ENCODE measurements at places on chromosomes 5 and 9.

DNA sequence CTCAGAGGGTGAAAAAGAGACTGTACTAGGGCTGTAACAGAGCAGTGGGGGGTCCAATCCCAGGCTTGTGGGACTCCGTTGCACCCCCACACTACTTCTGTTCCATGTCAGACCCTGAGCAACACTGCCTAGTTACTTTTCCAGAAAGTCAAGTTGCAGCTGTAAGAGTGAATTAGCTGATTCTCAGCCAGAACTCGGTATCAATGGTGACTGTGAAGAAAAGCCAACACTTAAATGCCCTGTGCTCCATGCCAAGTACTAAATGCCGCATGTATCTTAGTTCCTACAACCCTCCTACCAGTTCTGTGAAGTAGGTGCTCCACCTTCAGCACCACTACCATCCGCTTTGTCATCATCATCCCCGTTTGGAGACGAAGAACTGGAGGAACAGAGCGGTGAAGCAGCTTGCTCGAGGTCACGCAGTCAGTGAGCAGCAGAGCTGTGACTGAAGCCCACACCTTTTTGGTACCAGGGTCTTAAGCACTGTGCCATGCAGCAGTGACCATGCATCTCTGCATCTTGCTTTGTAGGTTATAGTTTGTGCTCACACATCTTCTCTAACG is 64.3 kb downstream of the NSG2 start:
- ATAC-seq: no peak

DNA sequence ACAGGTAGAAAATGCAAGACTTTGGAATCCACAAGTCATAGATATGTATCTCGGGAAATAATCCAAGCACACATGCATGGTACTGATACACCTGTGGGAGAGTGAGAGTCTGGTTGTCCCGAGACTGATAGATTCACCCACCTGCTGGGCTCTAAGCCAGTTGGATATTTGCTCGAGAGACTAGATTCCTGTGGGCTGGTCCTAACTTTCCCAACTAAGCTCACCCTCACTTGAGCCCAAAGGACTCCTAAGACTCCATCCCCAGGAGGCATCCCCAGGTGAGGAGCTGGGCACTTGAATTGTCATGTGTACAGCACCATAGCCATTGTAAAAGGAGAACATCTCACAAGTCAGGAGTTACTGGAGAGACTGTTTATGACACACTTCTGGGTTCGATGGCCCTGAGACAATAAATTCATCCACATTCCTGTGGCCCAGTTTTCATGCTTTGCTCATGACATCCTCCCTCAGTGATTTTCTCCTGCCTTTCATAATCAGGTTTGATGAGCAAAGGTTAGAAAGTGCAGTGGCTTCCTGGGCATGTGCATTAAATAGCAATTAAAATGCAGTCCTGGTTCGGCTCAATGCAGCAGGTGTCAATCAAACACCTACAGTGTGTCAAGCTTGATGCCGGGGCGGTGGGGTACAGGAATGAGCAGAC is 18.1 kb downstream of the SLC1A1 start:
- no peak for ATAC-seq

- no peak for ATAC-seq
These were observed 33.5 kb upstream of the HSPB3 start for GRCh38 chr5:54421976-54422375.

- no peak for ATAC-seq
These were observed 273.6 kb upstream of the TAS2R1 start for GRCh38 chr5:9903801-9904200.

- ATAC-seq: no peak
These were observed 404.9 kb upstream of the ZNF608 start for GRCh38 chr5:125151150-125151900.
